Temporal lobe (tissue), 4 donors: ENCODE measurements at places on chromosomes 6 and 20. TPM values are rescaled to one million over a fixed set of nuclear protein-coding genes. Genes with fewer than 3 reads are reported as not detected.

RIMS1 gene
- total RNA-seq: 233 TPM

KIAA1755 gene
- 2.5 TPM for total RNA-seq

SUMO4 gene
- 4.2 TPM for total RNA-seq

SOX12 gene
- total RNA-seq: 15.0 TPM

YTHDF1 gene
- 17.9 TPM for total RNA-seq

SAMD5 gene
- total RNA-seq: 10.3 TPM

VTA1 gene
- total RNA-seq: 90.0 TPM

HNF4A gene
- not detected for total RNA-seq
